ENCODE measurements at places on chromosomes 1 and 21.
A peak's percentile ranks its signal among the peaks of the same experiment; 100 is the strongest.

DNA sequence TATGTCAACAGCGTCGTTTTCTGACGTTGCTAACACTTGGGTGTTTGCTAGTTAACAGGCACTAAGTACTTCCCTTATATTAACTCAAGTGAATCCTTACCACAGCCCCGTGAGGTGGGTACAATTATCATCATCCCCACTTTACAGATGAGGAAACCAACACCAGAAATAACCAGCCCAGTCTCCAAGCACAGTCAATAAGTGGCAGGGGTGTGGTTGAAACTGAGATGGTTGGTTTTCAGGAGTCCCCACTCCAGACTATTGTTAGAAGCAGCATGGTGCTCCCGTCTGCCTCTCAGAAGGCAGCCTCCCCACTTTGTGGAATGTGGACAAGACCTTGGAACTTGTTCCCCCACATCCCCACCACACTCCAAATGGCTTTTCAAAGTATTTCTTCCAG lies 45.7 kb upstream of the ACOT11 start:
- DNase-seq: no peak

DNA sequence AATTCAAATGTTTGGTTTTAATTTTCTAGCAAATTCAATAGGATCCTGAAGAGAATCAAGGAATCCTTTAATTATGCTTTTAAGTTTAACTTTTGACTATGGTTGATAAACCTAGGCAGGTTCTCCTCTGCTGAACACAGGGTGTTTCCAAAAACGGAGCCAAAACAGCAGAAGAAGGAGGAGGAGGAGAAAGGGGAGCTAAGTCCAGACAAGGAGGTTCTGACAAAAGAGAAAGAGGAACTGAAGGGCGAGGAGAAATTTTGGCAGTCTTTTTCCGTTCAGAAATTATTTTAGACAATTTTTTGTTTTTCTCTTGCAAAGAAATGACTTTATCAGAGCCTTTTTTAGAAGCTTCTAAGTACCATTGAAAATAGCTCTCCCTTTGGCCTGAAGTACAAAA lies 33.2 kb upstream of the FNBP1L start:
- no peak for DNase-seq

DNA sequence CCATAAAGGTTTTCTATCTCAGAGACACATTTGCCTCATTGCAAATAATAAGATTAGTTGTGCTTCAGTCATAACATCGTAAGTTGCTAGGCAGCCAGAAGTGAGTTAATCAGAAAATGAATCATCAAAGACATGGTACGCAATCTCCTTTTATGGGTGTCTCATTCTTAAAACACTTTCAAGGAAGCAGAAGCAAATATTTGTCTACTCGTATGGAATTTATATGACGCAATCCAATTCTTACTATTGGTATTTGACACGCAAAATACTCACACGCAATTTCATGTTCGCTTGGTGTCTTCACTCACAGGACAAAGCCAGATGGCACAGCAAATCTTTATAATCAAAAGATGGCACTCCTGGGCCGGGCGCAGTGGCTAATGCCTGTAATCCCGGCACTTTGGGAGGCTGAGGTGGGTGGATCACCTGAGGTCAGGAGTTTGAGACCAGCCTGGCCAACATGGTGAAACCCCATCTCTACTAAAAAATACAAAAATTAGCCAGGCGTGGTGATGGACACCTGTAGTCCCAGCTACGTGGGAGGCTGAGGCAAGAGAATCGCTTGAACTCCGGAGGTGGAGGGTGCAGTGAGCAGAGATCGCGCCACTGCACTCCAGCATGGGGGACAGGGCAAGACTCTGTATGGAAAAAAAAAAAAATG lies 56.4 kb downstream of the HLCS start:
- peak; percentile 95 for DNase-seq

DNA sequence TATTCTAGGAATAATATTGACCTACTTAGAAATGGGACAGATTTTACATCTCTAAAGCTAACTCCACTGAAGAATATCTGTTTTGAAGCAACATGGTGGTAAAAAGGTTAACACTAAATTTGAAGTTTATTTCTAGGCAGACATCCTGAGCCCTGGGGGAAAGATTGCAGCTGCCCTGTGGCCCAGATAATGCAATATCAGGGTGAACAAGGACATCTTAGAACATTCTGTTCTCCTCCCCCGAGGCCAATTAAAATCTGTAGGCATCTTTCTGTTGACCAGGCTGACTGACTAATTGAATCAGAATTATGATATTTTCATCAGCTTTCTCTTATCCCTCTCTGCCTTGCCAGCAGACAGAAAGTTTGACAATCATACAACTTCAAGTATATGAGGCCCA lies 149.8 kb upstream of the DUSP10 start:
- DNase-seq: no peak

- DNase-seq: no peak
These were observed 13.8 kb upstream of the AVPR1B start for GRCh38 chr1:206131037-206131436.

DNA sequence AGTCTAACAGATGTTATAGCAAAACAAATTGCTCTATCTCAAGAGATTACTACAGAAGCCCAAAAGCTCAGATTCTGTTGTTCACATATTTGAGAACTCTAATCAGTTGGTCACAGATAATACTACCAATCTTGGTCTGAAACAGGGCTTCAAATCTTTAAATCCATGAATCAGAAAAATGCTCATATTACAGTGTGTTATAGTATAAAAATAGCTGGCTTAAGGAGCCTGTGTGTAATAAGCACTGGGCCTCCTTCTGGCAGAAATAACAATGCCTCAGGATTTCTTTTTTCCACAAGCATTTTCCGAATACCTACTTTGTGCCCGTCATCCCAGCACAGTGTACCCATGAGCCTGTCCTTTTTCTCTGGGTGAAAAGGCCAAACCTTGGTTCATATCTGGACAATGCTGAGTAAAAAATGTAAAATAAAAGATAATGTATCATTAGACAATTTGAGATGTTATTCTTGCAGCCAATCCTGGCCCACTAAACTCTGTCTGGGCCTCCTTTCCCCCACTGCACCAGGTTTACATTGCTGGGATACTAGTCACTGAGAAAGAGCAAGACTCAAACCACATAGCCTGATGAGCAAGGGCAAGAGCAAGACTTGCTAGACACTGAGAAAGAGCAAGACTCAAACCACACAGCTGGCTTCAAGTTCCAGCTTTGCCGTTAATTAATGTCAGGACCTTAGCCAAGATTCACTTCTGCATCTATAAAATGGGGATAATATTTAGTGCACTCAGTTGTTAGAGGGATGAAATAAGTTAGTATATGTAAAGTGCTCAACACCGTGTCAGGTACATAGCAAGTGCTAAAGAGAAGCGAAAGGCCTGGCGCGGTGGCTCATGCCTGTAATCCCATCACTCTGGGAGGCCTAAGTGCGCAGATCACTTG lies 17.0 kb upstream of the ADAR start:
- DNase-seq: no peak

GRCh38 chr21:41961282-41961701 lies 7.5 kb upstream of the C2CD2 start:
- DNase-seq: no peak

GRCh38 chr1:20110679-20111078 lies 8.7 kb downstream of the PLA2G2D start:
- no peak for DNase-seq

All from BJ (cell line).